ENCODE measurements at places on chromosomes 6 and 20. TPM values are rescaled to one million over a fixed set of nuclear protein-coding genes. Genes with fewer than 3 reads are reported as not detected.

GRCh38 chr6:16432075-16433032 is 194.0 kb downstream of the GMPR start:
- no peak for DNase-seq

DNA sequence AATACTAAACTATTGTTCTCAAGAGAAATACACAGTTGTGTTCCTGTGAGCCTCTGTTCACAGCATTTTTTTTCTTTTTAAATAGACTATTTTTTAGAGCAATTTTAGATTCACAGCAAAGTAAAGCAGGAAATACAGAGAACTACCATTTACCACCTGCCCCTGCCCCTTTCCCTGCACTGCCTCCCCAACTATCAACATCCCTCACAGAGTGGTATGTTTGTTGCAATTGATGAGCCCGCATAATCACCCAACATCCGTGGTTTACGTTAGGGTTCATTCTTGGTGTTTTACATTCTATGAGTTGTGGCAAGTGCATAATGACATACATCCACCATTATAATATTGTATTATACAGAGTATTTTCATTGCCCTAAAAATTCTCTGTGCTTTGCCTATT is 71.6 kb upstream of the TNFAIP3 start:
- DNase-seq, result no peak

- DNase-seq, result no peak
These were observed 491.8 kb downstream of the CD109 start for GRCh38 chr6:74187811-74188210.

- DNase-seq, result no peak
These were observed 219.7 kb downstream of the ZMYND8 start for GRCh38 chr20:47136782-47137181.

DNA sequence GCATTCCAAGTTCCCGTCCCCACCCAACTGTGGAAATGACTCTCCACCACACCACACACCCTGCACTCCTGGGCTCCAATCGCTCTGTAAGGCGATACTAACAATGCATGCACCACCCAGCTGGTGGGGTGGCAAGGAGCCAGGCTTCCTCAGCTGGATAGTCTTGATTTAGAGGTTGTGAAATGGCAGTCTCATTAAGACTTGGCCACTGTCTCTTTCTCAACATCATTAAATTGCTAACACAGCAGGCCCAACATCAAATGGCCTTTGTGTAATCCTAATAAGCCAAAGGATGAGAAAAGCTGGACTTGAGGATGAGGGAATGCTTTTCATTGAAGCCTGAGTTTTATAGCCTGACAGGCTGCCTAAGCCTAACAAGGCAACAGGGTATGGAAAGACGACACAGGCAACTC is 223.7 kb downstream of the GMDS start:
- DNase-seq, result peak; percentile 86

TNF gene
- 0.35 TPM for total RNA-seq

DNA sequence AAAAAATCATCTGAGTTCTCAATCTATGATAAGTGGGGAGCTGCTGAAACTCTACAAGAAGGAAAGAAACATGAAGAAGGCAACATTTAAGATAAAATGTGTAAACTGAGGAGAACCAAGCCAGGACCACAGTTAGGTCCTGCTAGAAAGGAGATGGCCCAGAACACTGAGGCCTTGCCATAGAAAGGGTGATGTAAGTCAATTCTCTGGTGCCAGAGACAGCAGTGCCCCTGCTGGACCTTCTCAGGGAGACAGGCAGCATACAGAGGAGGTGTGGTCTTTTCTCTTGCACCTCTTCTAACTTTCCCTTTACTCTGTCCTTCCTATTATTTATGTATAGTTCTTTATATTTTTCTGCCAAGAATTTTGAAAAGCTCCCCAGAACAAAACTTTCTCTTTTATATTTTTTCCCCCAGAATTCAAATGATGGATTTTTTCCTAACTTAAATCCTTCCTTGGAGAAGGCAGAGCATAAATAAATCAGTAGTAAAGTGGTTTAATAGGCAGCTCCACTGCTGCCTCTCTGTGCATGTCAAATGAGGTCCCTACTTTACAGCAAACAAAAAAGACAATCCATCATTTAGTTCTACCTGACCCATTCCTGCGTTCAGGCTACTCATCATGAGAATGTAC is 9.0 kb downstream of the UQCC2 start:
- no peak for DNase-seq

DNA sequence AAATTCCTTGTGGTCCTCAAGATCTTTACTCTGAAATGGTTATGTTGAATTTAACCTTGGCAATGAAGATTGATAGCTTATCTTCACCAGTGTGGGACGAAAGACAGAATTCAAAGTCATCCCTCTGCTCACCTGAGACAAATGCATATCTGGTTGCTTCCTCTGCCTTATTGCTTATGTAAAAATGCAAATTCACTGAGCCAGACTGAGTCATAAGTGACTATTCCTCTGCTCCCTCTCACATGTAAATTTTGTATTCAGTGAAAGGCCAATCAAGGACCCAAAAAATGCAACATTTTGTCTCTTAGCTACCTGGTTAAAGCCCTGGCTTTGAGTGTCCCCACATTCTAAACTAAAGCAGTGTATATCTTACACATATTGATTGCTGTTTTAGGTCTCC is 593.1 kb upstream of the GJE1 start:
- no peak for DNase-seq

FUT9 gene
- total RNA-seq, result not detected
